Stimulated activated CD8-positive, alpha-beta memory T cell treated with anti-CD3 and anti-CD28 coated beads, Interleukin-4, amount 100 ng/mL, for 4 hours (primary cell): ENCODE measurements at places on chromosomes 6 and 20.

DNA sequence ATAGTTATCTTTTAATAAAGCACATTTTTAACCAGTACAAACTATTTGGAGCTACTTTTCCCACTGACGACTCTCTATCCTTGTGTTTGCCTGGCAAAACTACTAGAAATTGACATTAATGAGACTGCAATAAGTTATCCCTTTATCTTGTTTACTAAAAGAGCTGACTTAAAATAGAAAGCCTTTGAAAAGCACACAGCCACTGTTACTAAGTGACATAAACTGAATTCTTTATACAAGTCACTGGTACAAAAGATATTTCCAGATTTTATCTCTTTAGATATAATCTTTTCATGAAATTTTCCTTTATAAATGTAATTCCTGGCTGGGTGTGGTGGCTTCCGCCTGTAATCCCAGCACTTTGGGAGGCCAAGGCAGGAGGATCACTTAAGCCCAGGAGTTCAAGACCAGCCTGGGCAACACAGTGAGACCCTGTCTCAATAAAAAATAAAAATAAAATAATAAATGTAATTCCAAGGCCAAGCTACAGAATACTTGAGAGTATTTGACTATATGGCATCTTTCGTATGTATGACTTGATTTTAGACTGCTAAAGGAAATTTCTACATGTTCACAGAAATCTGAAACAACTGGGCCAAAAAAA lies 9.5 kb downstream of the MBOAT1 start:
- DNase-seq, result no peak

DNA sequence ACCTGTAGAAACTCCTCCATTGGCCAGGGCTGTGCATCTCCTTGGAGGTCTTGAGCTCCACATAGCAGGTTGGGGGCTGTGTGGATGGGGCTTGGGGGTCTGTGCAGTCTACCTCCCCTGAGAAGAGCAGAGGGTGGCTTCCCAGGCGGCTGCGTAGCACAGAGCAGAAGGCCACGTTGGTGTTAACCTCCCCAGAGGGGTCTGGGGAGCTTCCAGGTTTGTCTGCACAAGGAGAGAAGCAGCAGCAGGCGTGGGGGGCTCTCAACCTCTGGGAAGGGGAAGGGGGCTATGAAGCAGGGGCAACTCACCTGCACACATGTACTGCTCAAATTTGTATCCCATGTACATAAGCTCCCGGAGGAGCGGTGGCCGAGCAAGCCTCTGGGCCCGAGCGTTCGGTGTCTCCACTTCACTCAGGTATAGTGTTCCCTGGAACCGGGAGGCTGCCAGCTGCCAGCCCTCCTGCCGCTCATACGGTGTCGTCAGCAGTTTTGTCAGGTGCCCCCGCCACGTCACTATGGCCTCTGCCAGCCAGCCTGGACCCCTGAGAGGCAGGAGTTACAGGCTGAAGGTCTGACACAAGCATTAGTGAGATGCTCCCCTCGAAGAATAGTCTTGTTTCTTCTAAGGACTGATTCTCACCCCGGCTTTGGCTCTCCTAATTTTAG lies 1.2 kb downstream of the DXO start:
- no peak for DNase-seq

DNA sequence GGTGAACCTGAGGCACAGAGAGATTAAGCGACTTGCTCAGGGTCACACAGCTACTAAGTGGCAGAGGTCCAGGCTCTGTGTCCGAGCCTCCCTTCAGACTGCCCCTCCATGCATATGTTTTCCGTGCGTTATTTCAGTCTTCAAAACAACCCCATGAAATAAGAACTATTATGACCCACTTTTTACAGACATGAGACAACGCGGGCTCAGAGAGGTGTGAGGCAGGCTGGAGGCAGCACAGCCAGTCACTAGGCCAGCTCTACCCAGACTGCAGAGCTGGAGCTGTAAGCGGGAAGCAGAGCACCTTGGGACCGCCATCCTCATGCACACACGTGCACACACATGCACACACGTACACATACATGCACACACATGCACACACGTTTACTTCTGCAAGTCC lies 62.3 kb downstream of the PSMG4 start:
- no peak for DNase-seq

DNA sequence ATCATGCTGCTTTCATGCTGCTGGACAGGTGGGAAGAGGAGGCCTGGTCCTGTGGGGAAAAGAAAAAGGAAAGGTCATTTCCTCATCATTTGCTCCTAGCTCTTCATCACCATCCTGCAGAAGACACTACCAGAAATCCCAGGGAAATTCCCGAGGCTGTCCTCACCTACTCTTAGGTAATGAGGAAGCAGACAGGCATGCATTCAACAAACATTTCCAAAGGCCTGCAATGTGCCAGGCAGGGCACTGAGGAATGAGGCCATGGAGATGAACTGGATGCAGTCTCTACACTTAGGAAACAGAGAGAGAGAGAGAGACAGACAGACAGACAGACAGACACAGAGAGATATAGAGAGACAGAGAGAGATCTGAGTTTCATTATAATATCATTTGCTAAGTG lies 83.0 kb upstream of the MRPS10 start:
- DNase-seq, result no peak

GRCh38 chr6:71524201-71524600 lies 235.6 kb downstream of the OGFRL1 start:
- no peak for DNase-seq

DNA sequence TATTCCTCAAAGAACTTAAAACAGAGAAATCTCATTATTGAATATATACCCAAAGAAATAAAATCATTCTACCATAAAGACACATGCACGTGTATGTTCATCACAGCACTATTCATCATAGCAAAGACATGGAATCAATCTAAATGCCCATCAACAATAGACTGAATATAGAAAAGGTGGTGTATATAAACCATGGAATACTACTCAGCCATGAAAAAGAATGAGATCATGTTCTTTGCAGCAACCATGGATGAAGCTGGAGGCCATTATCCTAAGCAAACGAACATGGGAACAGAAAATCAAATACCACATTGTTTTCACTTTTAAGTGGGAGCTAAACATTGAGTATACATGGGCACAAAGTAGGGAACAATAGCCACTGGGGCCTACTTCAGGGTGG lies 12.3 kb upstream of the GPR63 start:
- DNase-seq, result no peak

DNA sequence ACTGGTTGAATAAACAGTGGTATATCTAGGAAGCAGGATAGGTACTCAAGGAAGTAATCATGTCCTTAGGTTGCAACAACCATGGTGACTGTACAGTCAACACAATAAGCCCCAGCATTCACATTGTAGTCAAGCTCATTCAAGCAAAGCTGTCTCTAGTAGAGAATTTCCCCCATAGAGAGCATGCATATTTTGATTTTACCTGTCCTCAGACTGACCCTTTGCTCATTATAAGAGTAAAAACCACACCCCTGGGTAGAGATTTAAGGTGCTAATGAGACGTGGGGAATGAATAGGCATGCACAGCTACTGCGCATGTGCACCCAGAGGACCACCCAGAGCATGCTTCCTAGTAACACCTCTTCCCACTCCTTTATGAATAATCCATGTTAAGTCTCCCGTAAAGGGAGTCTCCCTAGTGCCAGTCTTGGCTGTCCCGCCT lies 6.1 kb upstream of the RNF8 start:
- no peak for DNase-seq

DNA sequence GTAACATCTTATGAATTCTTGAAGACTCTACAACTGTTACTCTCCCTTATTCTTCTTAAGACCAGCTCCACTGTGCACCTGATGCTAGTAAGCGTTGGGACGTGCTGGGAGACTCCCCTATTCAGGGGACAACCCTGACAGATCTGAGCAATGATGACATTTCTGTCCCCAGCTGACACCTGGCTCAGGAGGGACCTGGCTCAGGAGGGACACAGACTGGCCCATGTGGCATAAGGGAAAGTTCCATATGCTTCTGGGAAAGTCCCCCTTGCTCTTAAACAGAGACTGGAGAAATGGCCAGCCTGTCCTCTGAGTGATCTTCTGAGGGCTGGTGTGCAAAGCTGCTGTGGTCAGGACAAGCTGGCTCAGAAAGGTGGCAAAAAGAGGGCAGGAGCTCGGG lies 10.0 kb upstream of the CD93 start:
- no peak for DNase-seq

DNA sequence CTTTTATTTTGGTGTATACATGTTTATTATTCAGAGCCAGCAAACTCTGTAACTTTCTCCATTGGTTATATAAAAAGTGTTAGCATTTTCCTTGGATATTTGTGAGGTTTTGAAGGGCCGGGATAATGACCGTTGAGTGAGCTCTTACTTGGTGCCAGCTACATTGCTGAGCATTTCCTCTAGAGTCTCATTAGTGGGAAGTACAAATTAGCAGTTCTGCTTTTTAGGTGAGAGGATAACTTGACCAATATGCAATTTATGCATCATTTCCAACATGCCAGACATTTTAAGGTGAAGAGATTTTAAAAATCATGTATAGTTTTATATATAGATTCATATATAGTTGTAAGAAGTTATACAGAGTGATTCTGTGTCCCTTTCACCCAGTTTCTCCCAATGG lies 84.3 kb downstream of the CARMIL1 start:
- DNase-seq, result no peak

GRCh38 chr20:50635676-50636600 lies 55.4 kb downstream of the RIPOR3 start:
- no peak for DNase-seq

DNA sequence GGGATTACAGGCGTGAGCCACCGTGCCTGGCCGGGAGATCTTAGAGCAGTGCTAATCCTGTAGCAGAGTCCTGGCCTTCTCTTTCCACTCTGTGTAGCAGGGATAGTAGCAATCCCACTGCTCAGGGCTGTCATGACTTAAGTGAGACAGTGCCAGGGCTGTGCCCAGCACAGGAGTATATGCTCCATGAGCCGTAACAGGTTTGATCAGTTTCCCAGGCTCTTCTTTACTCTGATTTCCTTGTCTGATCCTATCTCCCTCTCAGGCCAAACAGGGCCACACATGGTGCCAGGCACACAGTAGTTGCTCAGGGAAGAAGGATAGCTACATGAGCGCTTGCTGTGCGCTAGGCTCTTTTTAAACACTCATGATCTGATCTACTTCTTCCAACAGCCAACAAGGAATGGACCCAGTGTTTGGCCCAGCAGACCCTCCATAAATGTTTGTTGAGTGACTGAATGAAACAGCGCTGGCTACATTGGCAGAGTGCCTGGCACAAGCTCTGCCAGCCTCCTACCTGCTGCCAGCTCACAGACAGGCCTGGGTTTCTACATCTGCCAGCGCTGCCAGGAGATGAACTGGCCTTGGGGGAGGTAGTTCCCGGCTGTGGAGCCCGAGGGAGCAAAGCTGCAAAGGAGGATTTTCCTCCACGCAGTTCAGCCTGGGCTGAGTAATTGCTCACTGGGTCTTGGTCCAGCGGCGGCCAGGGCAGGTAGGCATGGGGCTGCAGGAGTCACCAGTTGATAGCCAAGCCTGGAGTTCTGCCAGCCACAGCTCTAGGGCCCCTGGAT lies 36.9 kb downstream of the SNAI1 start:
- no peak for DNase-seq

DNA sequence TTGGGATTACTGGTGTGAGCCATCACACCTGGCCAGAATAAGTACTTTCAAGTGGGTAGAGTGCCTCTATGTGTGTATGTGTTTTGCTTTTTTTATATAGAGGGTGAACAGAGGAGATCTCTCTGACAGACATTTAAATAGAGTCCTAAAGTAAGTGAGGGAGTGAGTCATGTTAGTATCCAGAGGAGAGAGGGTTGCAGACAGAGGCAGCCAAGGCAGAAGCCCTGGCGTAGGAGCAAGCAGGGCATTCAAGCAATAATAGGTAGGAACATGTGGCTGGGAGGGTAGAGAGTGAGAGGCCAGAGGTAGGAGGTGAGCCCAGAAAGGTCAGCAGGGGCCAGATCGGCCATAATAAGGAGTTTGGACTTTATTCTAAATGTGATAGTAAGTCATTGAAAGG lies 48.9 kb downstream of the PHF20 start:
- DNase-seq, result no peak

DNA sequence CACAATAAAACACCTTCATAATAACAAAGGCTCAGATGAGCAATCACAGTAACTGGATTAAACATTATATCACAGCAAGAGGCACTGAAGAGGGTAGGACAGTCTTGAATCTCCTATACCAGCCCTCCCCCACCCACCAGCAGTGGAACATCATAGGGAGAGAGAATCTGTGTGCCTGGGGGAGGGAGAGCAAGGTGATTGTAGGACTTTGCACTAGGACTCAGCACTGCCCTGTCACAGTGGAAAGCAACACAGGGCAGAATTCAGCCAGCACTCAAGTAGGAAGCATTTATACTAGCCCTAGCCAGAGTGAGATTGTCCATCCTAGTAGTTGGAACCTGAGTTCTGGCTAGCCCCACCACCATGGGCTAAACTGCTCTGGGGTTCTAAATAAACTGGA lies 400.2 kb downstream of the HAO1 start:
- DNase-seq, result no peak

DNA sequence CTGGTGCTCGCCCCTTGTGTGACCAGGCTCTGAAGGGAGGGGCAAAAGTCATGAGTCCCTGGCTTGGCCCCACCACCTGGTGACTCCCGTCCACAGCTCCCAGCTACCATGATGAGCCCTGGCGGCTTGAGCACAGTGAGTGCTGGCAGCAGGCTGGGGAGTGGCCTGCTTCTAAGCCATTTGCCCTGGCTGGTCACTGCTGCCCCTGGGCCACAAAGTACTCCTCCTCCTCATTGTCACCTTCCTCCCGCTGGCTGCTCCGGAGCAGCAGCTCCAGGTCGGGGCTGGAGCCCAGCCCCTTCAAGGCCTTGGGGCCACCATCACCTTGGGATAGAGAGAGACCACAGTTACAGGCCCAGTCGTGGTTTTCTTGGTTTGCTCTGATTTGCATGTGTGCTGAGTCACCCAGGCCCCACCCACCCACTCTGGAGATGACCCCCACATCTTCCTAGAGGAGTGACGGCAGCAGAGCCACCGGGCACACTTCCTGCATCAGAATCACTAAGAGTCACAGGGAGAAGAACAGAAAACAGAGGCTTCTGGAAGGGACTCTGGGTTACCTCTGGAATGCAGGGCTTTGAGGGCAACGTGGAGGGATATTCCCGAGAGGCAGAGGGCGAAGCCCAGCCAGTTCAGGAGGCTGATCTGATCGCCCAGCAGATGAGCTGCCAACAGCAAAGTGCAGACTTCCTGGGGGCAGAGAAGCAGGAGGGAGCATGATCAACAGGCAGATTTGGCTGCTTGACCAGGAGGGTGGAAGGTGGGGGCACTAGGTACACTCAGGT lies 42.1 kb upstream of the CDH22 start:
- DNase-seq, result no peak

DNA sequence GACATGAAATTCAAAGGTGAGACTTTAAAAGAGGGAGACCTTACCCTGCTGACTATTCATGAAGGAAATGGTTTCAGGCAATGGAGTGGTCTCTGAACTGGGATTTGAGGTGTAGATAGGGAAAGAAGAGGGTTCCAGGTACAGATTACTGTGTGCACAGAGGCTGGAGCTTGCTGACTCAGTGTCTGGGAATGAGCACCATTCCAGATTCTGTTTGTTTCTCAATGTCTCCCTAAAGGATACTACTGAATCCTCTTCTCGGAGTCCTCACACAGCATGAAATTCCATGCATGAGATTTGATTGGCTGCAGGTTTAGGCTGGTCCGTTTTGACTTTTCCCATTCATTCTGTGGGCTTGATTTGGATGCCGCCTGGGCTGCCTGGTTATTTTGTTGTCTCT lies 49.0 kb downstream of the PPP1R14C start:
- no peak for DNase-seq
